ENCODE measurements at places on chromosomes 5 and 9.

DNA sequence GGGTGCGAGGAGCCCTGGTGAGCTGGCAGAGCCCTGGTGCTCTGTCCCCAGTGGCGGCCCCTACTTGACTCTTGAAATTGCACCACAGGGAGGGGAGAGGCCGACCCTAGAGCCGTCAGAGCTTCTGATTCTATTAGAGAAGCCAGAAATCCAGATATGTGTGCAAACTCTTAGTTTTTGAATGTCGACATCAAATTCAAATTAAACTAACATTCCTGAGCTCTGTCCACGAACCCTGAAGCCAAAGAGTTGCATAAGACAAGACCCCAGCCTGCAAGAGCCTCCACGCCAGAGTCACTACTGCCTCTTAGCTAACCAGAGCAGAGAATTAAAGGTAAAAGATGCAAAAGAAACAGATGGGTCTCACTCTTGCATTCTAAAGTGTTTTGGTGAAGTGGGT, 29.8 kb upstream of the MSX2 start:
- no peak for DNase-seq

DNA sequence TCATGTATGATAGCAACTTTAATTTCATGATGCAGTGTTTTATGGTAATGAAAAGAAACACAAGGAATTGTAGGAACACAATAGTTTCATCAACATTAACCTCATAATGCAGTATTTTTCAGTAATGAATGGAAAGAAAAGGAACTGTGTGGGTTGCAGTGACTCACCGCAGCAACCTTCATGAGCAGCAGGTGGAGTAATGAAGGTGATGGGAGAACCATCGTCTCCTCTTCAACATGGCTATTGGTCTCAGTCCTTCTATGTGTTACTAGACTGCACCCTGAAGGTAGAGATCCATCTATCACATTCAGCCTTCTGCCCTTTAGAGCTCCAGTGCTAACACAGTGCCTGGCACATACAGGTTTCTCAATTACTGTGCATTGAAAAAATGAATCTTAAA, 58.0 kb downstream of the TMEM215 start:
- DNase-seq = no peak

GRCh38 chr5:149924486-149924885, 20.1 kb downstream of the PDE6A start:
- no peak for DNase-seq

DNA sequence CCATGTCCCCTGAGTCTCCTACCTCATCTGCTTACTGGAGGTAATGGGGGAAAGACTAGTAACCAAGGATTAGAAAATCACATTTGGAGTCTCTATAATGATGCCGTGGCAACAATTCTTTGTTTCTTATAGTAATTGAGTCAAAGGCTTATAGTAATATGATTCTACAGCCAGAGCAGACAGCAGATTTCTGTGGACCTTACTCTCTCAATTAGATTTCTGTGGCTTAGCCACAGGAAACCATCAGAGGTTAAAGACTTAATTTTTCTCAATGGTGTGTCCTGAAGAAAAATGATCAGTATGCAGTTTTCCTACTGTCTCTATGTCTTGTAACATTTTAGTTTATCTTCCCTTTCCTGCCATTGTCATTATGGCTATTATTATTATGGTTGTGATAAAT, 59.3 kb upstream of the CD180 start:
- no peak for DNase-seq

DNA sequence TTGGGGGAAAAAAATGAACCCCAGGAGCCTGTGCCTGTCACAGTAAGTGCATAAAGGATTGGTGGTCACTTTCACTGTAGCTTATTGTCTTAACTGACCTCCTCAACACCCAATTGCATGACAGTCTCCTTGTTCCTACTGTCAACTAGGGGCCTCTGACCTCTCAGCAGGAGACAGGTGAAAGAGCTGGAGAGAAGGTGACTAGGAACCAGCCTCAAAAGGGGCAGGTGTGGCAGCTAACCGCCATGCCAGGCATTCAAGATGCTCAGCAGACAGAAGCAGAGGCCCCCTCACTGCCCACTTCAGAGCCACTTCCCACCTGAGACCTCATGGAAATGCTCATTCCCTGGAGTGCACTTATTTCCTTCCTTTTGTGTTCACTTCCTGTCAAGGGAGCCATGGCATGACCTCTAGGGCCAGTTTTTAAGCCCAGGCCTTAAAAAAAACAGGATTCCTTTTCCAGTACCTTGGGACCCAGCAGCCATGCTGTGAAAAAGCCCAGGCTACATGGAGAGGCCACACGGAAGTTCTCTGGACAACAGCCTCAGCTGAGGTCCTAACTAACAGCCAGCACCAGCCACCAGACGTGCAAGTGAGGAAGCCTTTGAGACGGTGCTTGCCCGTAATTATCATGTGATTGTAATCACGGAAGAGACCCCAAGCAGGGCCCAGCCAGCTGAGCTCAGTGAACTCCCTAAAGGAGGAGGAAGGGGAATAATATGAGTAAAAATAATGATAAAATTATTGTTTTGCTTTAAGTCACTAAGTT, 74.9 kb downstream of the NSUN2 start:
- DNase-seq = no peak

GRCh38 chr9:125258832-125259534, 2.6 kb upstream of the GAPVD1 start:
- DNase-seq = no peak

- no peak for DNase-seq
These were observed 118.7 kb upstream of the SLCO6A1 start for GRCh38 chr5:102617191-102618187.

DNA sequence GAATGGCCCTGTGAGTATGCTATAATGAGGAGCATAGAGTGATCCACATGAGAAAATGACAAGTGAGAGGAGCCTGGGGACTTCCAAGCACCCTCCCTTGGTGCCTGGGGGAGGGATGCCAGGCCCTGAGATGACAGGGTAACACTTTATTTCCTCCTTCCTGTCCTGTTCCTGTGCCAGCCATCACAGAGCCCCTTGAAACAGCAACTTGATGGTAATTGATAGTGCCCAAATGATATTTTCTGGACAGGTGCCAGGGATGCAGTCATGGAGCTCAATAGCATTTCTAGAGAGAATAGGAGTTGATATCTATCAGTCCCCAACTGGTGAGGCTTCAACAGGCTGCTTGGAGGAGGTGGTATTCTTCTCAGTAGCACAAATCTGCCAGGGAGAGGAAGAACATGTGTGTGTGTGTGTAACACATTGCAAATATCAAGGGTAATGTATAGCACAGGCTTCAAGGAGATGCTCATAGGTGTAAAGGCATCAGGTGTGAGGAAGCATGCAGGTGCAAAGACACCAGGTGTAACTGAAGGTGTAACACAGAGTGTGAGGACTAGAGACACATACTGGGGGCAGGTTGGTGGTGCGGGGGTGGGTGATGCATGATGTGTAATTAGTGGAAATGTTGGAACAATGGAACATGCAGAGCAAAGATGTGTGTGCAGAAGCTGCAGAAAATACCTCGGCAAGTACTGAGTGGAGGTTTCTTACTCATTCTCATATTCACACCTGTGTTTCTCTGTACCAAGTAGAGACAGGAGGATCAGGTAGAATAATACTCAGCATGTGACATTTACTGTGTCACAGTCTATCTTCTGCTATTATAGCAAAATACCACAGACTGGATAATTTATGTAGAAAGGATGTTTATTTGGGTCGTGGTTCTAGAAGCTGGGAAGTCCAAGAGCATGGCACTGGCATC, 18.1 kb upstream of the WWC1 start:
- no peak for DNase-seq

- no peak for DNase-seq
These were observed 287.0 kb downstream of the PIK3R1 start for GRCh38 chr5:68502531-68502930.

GRCh38 chr9:15180124-15180523, 126.9 kb downstream of the TTC39B start:
- no peak for DNase-seq

- no peak for DNase-seq
These were observed 331.2 kb downstream of the TLE4 start for GRCh38 chr9:79902825-79903600.

- peak; percentile 67 for DNase-seq
These were observed 1.6 kb downstream of the FER start for GRCh38 chr5:108749128-108749861.

GRCh38 chr5:17115855-17116254, 101.6 kb upstream of the BASP1 start:
- DNase-seq = no peak

DNA sequence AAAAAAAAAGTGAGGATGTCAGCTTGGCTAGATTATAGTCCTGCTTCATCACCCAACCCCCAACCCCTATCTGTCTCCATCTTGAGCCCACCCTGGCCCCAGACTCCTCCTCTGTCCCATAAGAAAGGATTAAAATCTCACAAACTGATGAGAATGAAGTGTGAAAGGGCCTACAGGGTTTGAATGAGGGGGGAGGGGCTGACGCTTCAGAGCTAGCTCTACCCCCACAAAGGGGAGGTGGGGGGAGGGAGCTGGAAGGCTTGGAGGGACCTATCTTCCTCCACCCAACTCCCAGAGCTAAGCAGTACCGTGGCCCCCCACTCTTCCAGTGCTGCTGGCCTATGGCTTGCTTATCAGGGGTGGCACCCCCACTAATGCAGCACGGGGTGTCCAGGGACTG, 43.7 kb upstream of the HAND1 start:
- DNase-seq = no peak

DNA sequence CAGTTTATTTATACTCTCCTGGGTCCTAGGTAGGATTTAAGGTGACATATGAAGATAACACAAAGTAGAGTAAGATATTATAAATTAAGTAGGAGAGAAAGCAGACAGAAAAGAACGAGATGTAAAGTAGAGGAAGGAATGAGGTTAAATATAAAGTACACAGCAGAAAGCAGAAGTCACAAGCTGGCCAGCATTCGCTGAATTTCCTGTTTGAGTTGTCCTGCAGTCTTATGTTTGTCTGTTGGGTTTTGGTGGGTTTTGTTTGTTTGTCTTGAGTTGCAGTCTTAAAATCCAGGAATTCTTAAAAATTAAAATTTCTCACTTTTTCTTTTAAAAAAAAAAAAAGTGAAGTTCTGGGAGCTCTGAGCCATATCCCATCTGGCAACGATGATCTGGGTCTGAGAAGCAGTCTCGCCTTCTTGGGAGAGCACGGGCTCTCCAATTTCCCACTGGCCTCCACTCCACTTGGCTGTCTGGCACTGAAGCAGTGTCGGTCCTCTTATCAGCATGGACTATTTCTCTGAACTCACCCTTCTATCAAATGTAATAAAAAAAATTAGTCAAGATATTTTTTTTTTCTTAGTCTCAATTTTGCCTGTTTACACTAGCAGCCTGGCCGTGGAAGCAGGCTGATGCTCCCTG, 2.0 kb downstream of the S100Z start:
- no peak for DNase-seq
